ENCODE measurements at places on chromosomes 12 and 14. TPM values are rescaled to one million over a fixed set of nuclear protein-coding genes. Genes with fewer than 3 reads are reported as not detected.
A peak's percentile ranks its signal among the peaks of the same experiment; 100 is the strongest.

PLEKHG7 gene
- total RNA-seq = not detected

PTHLH gene
- total RNA-seq = 3.4 TPM

DNA sequence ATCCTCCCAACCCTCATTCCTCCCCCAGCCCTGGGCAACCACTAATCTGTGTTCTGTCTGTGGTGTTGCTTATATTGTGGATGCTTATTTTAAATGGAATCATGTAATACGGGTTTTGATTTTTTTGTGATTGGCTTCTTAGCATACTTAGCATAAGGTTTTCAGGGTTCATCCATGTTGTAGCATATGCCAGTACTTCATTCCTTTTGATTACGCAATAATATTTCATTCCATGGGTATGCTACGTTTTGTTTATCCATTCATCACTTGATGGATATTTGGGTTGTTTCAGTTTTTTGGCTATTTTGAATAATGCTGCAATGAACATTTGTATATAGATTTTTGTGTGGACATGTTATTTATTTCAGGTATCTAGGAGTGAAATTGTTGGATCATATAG is 82.9 kb downstream of the TSPAN9 start:
- DNase-seq = no peak

GRCh38 chr12:4164559-4165558 is 108.7 kb upstream of the CCND2 start:
- peak; percentile 95 for DNase-seq

- no peak for DNase-seq
These were observed 679 bp downstream of the ARF6 start for GRCh38 chr14:49893309-49894213.

Measured in tongue (tissue), 3 donors.